ENCODE measurements at places on chromosomes 1 and 21.

- DNase-seq, result no peak
Measured at GRCh38 chr1:227759341-227760300, 24.4 kb downstream of the SNAP47 start.

DNA sequence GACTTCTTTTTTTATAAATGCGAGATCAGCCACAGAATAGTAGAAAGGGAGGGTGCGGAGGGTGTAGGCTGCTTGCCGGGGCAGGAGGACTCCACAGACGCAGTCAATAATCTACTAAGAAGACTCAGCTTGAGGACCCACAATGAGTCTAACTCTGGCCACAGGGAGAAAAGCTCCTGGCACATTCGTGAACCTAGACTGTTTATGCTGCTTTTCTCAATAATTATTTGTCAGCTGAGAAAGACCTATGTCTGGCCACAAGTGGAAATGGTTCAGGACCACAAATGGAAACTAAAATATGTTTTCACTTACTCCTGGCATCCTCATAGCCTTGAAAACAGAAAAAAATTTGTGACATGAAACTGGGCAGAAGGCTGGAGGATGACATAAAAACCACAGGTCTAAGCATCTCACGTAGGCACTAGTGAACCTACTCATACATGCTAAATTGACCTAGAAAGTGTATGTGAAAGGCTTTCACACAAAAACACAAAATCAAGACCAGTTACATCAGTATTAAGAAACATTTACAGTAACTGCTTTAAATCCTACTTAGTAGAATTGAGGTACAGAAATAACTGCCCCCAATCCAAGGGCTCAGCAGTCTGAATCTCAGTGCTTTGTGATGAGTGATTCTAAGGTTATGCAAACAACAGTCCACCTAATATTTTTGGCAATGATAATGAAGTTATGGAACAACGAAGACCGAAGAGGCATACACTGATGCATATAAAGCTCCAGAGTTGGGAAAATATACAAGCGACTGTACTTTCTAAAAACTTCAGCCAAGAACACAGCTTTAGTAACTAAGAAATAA lies 159.5 kb downstream of the SLC45A1 start:
- DNase-seq, result no peak

DNA sequence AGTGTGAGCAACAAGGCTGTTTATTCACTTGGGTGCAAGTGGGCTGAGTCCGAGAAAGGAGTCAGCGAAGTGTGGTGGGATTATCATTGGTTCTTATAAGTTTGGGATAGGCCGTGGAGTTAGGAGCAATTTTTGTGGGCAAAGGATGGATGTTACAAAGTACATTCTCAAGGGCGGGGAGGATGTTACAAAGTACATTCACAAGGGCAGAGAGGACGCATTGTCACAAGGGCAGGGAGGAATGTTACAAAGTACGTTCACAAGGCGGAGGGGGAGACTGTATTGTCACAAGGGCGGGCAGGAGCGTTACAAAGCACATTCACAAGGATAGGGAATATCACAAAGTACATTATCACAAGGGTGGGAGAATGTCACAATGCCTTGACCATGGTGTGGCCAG lies 5.2 kb upstream of the TMEM183A start:
- no peak for DNase-seq

- no peak for DNase-seq
Measured at GRCh38 chr1:14767075-14767474, 168.6 kb downstream of the KAZN start.

GRCh38 chr1:175075572-175076568 lies 8.2 kb downstream of the TNN start:
- no peak for DNase-seq

- no peak for DNase-seq
Measured at GRCh38 chr1:184393962-184394361, 7.1 kb downstream of the C1orf21 start.

- DNase-seq, result no peak
Measured at GRCh38 chr21:15097580-15097979, 32.8 kb upstream of the NRIP1 start.

- DNase-seq, result peak; percentile 58
Measured at GRCh38 chr1:2290595-2291510, 62.7 kb downstream of the SKI start.

GRCh38 chr1:211939876-211940468 lies 95.4 kb downstream of the INTS7 start:
- DNase-seq, result no peak

GRCh38 chr1:175217721-175218531 lies 25.4 kb upstream of the KIAA0040 start:
- DNase-seq, result no peak

- no peak for DNase-seq
Measured at GRCh38 chr1:238088560-238089290, 198.0 kb upstream of the ZP4 start.

GRCh38 chr21:43347461-43348169 lies 79.3 kb downstream of the SIK1 start:
- no peak for DNase-seq

GRCh38 chr1:193417403-193417802 lies 231.0 kb upstream of the B3GALT2 start:
- DNase-seq, result no peak

DNA sequence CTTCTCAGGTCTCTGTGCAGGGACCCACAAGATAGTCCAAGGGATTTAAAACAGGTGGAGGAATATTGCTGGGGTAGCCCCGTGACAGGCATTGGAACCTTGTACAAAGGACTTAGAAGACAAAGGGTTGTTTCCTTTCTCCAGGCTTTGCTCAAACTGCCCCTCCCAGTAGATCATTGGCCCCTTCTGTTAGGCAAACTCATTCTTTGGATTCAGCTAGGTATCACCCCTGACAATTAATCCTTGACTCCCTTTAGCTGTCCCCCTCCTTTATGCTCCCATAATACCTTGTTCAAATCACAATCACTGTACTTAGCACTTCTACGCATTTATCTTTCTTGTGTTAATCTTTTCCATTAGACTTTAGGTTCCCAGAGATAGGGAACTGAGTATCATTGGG lies 360.5 kb downstream of the KCNH1 start:
- DNase-seq, result no peak

DNA sequence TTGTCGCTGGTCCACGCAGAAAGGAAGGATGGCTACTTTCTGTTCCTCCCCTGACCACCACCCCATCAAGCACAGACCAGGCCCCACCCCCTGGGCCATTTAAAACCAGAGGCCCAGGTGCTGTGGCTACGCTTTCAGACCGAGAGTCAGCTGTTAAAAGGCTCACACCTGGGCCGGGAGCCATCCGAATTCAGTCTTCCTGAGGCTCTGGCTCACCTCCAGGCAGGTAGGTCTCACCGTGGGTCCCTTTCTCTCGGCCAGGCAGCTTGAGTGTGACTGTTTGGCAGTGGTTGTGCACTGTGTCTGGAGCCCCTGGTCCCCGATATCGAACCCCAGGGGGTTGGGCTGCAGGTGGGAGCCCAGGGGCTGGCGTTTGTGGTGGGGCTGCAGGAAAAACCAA lies 7.2 kb downstream of the ACTL8 start:
- DNase-seq, result no peak

GRCh38 chr1:222390181-222390580 lies 157.7 kb downstream of the HHIPL2 start:
- no peak for DNase-seq

- DNase-seq, result no peak
Measured at GRCh38 chr1:187018291-187018690, 189.5 kb downstream of the PLA2G4A start.

- DNase-seq, result no peak
Measured at GRCh38 chr1:200112290-200112689, 84.8 kb downstream of the NR5A2 start.

- DNase-seq, result no peak
Measured at GRCh38 chr1:27137544-27138075, 17.3 kb downstream of the SLC9A1 start.

GRCh38 chr1:53249706-53250105 lies 11.4 kb upstream of the MAGOH start:
- DNase-seq, result no peak

DNA sequence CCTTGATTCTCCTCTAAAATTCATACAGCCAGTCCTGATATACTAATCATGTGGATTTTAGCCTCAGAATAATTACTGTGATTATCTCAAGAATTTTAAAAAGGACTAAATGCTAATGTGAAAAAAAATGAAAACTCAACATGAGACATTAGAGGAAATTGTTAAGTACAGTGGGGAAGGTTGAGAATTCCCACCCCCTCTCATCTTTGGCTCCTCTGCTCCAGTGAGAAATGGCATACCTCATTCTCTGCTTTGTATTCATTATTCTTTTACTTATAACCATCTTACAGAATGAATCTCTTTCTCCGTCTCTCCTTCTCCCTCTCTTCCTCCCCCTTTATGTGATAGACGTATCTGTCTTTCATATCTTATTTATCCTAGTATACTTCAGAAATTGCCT lies 70.9 kb downstream of the DIRAS3 start:
- no peak for DNase-seq
